ENCODE measurements at places on chromosomes 3 and 15.

DNA sequence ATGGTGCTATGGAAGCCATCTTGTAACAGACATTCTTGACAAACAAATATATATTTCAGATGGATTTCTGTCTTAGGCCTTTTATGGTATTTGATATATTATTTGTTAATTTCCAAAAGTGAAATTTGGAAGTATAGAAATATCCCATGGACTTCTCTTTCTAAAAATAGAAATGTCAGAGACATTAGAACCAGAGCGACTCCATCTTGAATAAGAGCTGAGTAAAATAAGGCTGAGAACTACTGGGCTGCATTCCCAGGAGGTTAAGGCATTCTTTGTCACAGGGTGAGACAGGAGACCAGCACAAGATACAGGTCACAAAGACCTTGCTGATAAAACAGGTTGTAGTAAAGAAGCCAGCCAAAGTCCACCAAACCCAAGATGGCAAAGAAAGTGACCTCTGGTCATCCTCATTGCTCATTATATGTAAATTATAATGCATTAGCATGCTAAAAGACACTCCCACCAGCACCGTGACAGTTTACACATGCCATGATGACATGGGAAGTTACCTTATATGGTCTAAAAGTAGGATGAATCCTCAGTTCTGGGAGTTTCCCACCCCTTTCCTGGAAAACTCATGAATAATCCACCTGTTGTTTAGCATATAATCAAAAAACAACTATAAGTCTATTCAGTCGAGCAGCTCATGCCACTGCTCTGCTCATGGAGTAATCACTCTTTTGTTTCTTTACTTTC, 146.0 kb downstream of the NEK11 start:
- no peak for DNase-seq

GRCh38 chr3:11739123-11739522, 95.4 kb upstream of the VGLL4 start:
- DNase-seq: no peak

DNA sequence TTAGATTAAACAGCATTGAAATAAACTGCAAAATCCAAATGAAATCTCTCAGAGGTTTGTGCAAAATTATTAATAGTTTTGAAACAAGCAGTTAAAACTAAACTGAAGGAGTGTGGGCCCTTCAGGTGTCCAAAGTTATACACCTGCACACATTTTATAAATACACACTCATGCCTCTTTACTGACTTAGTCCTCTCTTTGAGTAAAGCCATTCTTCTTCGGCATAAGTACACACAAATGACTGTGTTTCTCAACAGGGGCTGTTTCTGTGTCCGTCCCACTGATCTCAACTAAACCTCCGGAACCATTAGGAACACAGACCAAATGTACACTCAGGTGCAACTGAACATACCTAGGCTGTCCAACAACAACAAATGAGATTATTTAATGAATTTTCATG, 18.8 kb downstream of the MECOM start:
- DNase-seq: no peak

- no peak for DNase-seq
Observed at GRCh38 chr3:21585216-21585740, 165.7 kb downstream of the ZNF385D start.

DNA sequence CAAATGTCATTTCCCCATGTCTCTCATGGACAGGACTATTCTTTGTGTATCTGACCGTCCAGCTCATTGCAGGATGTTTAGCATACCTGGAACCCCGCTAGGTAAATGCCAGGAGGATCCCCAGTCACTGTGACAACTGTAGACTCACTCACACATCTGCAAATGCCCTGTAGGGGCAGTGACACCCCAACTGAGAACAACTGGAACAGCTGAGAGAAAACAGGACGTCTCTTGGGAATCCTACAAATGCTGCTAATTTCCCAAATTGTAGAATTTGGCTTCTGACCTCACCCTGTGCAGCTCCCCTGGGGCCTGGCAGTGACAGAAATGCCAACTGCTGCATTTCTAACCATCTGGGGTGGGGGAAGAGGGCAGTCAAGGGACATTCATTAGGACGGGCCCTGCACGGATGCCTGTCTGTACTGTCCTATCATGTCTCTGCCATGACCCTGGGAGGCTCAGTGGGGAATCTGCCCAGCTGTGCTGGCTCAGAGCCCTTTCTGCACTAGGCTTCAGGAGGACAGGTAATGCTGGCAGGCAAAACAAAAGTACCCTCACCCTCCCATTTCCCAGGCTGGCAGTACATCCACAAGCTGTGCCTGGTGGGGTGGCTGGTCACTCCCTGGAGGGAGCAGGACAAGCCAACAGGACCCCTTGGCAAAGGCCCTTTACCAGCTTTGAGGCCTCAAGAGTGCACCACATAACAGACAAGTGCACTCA, 30.4 kb downstream of the RAB6B start:
- DNase-seq: no peak

Data from cardiac fibroblast (primary cell).